Neural progenitor cell (in vitro differentiated cells): ENCODE measurements at places on chromosomes 1 and 21. TPM values are rescaled to one million over a fixed set of nuclear protein-coding genes. Genes with fewer than 3 reads are reported as not detected.
A peak's percentile ranks its signal among the peaks of the same experiment; 100 is the strongest.

- no peak for DNase-seq
Measured at GRCh38 chr21:25776440-25776839, 41.7 kb downstream of the GABPA start.

DNA sequence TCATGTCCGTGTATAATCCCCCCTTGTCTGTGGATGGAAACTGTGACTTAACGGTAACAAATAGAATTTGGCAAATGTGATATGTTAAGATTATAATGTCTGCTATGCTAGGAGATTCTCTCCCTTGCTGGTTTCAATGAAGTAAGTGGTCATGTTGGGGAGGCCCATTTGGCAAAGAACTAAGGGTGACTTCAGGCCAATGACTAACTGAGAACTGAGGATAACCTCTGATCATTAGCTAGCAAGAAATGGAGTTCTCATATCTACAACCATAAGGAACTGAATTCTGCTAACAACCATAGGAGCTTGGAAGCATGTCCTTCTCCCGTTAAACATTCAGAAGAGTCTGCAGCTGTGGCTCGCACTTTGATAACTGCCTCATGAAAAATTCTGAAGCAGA lies 2.3 kb downstream of the IFI44L start:
- no peak for DNase-seq

DNA sequence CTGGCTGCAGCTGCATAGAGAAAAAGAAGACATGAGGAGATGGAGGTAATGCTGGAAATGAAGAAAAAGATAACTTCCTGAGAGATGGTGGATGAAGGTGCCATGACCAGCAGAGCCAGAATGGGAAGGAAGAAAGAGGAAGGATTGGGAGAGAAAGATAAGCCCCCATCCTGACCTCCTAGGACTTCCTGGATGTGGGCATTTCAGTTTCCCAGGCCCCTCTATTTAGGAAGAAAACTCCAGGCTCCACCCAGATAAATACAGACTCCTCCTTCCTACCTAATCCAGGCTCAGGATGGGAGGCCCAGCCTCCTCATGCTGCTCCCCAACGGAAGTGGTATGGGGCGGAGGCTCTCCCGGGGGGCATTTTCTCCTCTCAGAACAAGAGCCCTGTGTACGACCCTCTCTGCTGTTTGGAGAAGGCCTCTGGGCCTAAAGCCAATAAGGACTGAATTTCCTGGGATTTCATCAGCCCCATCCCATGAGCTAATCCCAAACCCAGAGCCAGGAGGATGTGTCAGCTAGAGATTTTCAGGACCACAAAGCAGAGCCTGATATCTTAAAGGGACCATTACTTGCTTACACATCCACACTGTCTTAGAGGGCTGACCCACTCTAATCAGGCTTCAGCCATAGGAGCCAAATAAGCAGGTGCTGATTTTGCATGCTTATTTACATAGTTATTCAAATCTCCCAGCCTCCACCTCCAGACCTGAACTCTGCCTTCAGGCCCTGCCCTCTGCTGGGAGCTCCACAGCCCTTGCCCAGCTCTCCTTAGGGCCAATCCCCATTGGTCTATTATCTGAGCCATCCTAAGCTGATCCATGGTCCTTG lies 5.1 kb upstream of the ARHGEF2 start:
- peak; percentile 45 for DNase-seq

DNA sequence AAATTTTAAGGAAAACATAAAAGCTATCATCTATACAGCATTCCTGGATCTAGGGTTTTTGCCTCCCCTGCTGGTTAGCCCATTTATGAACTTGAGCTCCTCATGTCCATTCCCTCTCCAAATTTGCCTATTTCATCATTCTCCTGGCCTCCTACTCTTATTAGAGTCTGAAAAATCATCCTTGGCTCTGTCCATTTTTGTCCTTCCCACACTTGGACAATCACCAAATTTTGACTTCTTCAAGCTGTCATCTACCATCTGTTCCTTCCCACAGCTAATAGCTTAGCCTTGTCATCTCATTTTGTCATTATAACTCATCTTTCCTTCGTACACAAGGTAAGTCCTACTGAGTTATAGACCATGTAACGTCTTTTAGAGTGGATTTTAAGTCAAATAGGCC lies 2.2 kb upstream of the HENMT1 start:
- DNase-seq = no peak

- DNase-seq = no peak
Measured at GRCh38 chr1:113692824-113693431, 66.4 kb downstream of the PHTF1 start.

DNA sequence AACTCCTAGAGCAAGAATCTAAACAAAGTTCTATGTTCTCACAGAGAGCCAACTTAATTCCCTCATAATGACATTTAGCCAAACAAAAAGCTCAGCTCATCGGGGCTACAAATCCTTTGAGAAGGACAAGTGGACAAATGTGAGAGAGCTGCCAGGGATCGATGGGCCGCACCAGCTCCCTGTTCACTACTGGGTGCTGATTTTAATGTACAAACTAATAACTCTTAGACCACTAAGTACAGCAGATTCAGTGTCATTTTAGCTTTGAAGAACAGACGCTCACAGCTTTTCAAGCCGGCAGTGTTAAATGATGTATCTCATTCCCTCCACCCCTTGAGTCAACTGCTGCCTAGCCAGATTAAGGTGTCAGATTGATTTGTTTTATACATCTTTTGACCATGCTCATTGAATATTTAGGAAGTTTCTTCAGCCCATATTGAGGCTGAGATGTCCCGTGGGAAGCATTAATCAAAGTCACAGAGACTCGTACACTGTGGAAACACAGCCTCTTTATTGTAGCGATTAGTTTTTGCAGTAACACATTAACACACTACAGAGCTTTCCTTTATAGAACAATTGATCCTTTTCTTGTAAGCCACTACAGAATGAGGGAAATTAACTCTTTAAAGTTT lies 21.1 kb downstream of the PROX1 start:
- peak; percentile 40 for DNase-seq

DNA sequence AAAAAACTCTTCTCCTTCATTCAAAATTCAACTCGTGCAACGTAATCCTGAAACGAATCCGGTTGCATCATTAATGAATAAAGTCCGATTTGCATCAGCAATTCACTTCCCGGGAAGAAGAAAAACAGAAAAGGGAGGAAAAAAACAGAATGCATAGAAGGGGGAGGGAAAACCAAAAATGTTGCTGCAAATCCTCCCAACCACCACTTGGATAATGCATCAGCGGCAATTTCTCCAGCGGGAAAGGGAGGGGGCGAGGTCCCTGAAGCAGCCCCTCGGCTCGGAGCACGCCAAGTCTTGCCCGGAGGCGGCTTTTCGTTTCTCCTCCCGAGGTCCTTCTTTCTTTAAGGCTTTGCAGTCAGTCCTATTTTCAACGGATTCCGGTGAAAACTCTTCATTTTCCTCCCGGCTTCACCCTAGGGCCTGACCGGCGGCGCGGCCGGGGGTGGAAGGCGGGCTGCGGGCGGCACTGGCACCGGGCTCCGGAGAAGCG lies 723 bp downstream of the CDC42BPA start:
- DNase-seq = peak; percentile 80

GRCh38 chr1:175218786-175219434 lies 26.3 kb upstream of the KIAA0040 start:
- DNase-seq = no peak

GABRD gene
- total RNA-seq = 0.31 and 0.45 TPM in 2 replicates

MCOLN2 gene
- 0.11 and 0.59 TPM in 2 replicates for total RNA-seq

GSTM5 gene
- 0.62 TPM in 1 of 2 replicates, not detected in the other for total RNA-seq
